ENCODE measurements at places on chromosomes 1 and 21.
A peak's percentile ranks its signal among the peaks of the same experiment; 100 is the strongest.

DNA sequence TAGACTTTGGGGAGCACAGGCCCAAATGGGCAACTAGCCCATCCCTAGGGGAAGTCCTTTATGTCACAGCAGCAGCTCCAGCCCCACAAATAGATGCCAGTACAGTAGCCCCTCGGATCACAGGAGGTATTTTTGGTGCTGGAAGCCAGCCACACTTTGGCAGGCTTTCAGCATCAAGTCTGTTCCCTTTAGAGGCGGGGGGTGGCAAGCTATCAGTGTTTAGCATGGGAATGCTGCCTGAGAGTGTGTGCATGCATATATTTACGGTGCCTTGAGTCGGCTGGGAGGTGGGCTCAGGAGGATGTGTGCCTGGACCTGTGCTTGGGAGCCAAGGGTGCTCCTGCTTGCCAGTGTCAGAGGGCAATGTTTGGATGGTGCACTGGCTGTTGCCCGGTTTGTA, 3.5 kb upstream of the PLXNA2 start:
- DNase-seq, result no peak

GRCh38 chr1:50047916-50048694, 24.4 kb upstream of the AGBL4 start:
- peak; percentile 15 for DNase-seq

DNA sequence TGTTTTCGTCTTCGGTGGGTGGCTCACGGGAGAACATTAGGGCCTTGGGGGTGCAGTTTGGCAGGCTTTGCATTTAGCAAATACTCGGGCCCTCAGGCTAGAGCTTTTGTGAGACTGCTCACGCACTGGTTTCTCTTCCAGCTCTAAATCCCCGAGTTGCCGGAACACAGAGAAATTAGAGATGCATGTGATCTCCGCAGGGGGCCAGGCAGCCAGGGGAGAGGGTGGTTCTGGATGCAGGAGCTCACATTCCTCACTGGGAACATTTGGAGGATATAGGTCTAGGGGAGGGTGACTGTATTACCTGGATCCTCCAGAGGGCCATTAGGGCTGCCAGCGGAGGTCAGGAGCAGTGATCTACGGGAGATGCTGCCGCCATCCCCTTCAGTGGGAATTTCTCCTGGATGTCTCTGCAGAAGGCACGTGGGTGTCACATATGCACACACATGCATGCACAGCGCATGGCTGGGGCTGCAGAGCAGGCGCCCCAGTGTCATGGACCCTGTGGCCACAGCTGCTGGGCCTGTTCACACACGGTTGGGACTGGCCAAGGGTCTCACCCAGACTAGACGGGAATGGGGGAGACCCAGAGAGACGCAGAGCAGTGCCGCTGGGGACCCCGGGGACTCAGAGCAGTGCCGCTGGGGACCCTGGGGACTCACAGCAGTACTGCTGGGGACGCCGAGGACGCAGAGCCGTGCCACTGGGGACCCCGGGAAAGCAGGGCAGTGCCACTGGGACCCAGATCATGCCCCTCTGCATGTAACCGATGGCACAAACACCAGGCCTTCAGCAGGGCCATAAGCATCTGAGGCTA, 258.7 kb downstream of the CAMTA1 start:
- no peak for DNase-seq

DNA sequence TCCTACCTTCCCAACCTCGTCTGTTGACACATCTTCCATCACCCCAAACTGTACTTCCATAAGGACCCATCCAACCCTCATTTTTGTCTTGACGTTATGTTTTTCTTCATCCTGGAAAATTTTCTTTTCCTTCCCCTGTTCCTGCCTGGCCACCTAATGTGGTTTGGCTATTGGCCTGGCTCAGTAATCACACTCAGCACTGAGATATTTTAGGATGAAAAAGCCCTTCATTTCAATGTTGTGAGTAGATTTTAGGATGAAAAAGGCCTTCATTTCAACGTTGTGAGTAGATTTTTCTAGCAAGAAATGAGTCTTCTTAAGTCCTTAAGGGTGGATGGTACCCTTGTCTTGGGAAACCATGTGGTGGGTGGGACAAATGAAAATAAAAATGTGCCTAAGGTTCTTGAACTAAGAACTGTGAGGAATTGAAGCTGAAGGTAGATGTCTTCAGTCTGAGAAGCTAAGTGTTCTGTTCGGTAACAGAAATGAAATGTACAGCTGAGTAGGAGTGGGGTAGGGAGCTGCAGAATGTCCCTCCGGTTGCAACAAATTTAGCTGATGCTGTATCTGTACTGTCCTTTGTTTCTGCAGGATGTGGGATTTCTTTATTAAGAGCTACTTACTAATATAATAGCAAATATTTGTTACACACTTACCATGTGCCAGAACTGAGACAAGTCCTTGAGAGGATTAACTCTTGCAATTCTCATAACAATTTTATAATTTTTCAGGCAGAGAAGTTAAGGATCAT, 36.1 kb downstream of the DNTTIP2 start:
- DNase-seq, result no peak

- no peak for DNase-seq
Measured at GRCh38 chr1:4711416-4712275, 57.2 kb downstream of the AJAP1 start.

DNA sequence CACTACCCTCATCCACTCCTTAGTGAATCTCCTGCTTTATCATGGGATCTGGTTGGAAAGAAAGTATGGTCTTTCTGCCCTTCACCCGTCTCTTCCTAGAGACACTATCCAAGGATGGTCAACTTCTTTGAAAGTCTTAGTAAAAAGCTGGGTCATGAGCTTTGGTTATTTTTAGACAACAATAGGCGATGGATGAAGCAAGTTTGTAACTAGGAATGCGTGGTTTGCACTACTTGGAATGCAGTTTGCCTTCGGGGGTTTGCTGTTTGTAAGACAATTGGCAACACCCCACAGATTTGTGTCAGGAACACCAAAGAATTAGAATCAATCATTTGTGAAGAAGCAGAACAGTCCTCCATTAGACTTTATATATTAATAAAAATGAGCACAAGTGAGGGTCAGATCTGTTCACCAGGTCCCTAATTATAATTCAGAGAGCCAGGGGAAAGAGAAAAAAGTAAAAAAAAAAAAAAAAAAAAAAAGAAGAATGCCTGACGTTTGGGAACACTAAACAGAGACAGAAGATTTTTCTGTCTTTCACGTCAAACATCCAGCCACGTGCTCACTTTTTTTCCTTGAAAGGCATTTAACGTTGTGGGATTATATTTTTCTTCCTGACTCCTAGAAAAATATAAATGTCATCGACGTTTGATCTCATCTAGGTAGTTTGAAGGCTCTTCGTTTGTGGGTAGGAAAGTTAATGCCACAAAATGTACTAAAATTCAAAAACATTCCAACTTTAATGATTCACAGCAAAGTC, 60.7 kb upstream of the BTG3 start:
- no peak for DNase-seq

DNA sequence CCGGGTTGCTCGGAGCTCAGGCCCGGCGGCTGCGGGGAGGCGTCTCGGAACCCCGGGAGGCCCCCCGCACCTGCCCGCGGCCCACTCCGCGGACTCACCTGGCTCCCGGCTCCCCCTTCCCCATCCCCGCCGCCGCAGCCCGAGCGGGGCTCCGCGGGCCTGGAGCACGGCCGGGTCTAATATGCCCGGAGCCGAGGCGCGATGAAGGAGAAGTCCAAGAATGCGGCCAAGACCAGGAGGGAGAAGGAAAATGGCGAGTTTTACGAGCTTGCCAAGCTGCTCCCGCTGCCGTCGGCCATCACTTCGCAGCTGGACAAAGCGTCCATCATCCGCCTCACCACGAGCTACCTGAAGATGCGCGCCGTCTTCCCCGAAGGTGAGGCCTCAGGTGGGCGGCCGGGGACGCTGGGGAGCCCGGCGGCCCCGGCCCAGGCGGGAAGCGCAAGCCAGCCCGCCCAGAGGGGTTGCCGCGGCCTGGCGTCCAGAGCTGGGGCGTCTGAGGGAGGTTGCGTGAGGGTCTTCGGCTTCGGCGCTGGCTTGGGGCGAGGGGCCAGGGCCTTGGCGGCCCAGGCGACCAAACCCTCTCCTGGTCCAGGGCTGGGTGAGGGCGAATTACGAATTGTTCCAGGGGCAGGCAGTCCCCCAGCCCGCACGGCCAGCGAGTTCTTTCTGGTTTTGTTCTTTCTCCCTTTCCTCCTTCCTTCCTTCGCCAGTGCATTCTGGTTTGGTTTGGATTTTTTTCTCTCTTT, 805 bp downstream of the SIM2 start:
- no peak for DNase-seq

DNA sequence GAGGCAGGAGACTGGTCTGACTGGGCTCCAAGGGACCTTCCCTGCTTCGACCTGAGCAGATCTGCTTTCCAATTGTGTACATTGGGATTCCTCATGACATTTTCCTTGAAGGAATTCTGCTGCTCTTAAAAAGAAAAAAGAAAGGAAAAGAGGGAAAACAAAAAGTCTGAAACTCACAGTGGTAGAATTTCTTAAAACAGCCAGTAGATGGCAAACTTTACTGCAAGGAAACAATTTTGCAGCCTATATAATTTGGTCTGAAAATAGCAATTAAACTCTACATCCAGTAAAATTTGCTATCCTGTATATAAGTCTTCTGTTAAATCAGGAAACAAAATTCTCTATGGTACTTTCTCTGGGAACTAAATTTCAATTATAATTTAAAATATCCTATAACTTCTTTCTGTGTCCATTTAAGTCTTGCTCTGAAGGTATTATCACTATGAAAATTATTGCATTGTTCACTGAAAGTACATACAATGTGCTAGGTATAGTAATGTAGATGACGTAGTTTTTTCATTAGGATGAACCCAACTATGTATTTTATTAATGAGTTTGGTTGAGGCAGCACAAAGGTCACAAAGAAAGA, 59.8 kb downstream of the CRB1 start:
- DNase-seq, result no peak

GRCh38 chr1:11948822-11949458, 14.4 kb downstream of the PLOD1 start:
- peak; percentile 30 for DNase-seq

GRCh38 chr1:26044971-26045721, 772 bp downstream of the SLC30A2 start:
- DNase-seq, result no peak

- DNase-seq, result no peak
Measured at GRCh38 chr21:34110594-34111202, 37.3 kb downstream of the MRPS6 start.

DNA sequence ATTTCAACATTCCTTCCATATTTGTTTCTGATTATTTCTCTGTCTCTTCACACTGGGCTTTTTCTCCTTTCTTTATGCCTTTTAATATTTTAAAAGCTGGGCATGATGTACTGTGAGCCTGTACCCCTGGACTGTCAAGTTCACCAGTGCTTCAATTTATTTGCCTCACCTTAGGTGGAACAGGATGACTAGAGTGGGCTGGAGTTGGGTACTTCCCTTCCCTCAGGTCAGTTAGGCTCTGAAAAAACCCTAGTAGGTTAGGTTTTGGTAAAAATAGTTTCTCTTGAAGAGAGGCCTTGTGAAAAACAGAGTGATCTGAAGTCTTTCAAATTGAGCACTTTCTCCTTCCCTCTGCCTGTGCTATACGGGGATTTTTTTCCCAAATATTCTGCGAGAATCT, 163.0 kb upstream of the LYPLAL1 start:
- DNase-seq, result no peak

DNA sequence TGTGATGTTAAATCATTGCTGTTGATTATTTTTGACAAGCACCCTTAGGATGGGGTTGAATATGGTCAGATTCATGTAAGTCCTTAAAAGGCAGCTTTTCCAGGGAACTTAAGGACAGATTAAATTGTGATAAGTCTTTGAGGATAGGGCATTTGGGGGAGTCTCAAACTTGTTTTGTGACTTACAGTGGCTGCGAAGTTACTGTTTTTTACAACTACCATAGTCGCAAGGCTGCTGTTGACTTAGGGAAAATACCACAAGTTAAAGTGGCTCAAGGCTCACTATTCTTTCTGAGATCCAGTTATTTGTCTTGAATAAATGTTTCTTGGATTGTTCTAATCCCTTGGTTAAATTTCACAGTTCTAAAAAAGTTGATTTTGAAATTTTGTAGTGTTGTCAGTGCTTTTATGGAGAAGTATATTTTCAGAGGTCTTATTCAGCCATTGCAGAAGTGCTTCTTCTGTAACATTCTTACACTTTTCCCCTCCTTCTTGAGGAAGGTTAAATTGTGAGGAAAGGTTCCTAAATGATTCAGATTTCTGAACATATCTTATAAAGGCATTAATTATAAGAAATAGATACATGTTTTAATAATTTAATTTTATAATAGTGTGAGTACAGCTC, 47.0 kb upstream of the MPC2 start:
- no peak for DNase-seq

- DNase-seq, result peak; percentile 37
Measured at GRCh38 chr1:212368073-212368484, 46.6 kb downstream of the PACC1 start.

DNA sequence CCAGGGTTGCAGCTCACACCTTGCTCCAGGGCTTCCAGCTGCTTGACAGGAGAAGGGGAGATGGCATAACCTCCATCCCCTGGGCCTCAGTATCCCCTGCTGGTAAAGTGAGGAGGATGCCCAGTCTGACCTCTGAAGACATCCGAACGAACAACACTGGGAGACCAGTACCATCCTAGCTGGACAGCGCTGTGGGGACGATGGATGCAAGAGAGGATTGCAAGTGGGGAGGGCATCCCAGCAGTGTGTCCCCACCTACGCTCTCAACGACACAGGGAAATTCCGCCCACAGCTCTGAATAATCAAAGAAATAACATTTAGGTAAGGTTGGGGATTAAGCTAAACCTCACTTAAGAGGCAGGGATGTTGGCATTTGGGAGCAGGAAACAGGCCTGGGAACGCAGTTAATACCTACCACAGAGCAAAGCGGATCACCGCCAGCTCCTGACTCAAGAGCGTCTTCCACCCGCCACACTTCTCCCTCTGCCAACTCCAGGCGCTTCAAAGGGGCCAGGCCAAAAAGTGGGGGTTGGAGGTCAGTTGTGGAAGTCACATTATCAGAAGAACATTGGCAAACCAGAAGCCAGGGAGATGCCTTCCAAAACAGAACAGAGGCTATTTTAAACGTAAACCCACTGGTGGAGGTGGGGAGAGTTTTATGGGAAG, 47.6 kb downstream of the SSBP3 start:
- no peak for DNase-seq

DNA sequence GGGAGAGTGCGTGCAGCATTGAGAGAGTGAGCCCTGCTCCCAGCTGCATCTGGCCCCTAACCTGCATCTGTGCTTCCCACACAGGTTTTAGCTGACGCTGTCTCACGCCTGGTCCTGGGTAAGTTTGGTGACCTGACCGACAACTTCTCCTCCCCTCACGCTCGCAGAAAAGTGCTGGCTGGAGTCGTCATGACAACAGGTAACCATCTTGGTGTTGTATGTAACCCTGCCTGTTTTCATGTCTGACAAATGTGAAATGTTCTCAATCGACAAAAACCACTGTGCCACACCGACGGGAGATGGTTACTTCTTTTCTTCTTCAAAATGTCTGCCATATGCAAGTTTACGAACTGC, 105.8 kb downstream of the ADARB1 start:
- no peak for DNase-seq

- DNase-seq, result no peak
Measured at GRCh38 chr1:101190441-101190840, 46.4 kb upstream of the S1PR1 start.

DNA sequence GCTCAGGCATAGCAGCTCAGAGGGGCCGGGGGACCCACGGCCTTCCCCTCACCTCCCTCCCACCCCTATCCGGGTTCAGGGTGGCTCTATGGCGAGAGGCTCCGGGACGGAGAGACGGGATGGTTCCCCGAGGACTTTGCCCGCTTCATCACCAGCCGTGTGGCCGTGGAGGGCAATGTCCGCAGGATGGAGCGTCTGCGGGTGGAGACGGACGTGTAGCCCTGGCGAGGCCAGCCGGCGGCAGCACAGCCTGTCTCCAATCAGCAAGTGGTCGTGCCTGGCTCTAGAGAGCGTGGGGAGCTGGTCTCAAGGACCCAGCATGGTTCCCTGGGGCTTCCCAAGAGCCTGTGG, 25.9 kb downstream of the ARHGEF16 start:
- no peak for DNase-seq
